Suprapubic skin (tissue), 4 donors: ENCODE measurements at places on chromosomes 5 and 9. TPM values are rescaled to one million over a fixed set of nuclear protein-coding genes. Genes with fewer than 3 reads are reported as not detected.

DNA sequence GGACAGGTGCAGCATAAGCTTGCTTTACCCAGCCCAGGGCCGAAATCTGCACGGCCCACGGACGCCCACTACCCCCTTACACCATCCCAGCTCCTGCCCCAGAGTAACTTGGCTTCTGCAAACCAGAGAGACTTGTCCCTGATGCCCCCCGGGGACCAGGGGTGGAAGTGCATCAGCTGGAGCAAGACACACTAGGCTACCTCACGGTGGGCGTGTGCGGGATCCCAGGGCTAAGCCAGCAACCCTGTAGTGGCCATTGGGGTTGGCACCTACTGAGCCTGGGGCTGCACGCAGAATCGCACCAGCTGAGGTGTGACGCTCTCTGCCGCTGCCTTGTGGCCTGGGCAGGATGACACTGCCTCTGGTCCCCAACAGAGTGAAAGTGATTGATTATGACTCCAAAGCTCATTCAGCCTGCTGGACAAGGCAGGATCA lies 6.1 kb upstream of the ZNF79 start:
- no peaks in the 10 kb centered on the region for H3K36me3 ChIP-seq
- no peaks in the 10 kb centered on the region for H3K27me3 ChIP-seq
- peak overlapping the region; percentile 3 for H3K4me3 ChIP-seq
- no peak for DNase-seq
- peak overlapping the region; percentile 45 for H3K27ac ChIP-seq

GRCh38 chr5:145965804-145966203 lies 29.4 kb downstream of the SH3RF2 start:
- H3K36me3 ChIP-seq = no peaks in the 10 kb centered on the region
- H3K4me3 ChIP-seq = no peak overlapping the region
- H3K27me3 ChIP-seq = no peaks in the 10 kb centered on the region
- peaks cover 7% of the 10 kb centered on the region for H3K4me1 ChIP-seq
- no peak overlapping the region for H3K27ac ChIP-seq

- no peak for DNase-seq
- H3K27me3 ChIP-seq = no peaks in the 10 kb centered on the region
- H3K36me3 ChIP-seq = no peaks in the 10 kb centered on the region
- no peak overlapping the region for H3K27ac ChIP-seq
Observed at GRCh38 chr5:124806026-124806372, 59.6 kb upstream of the ZNF608 start.

GRCh38 chr5:3027185-3027865 lies 275.8 kb upstream of the IRX2 start:
- peaks cover 3% of the 10 kb centered on the region for H3K27me3 ChIP-seq
- no peak overlapping the region for H3K4me3 ChIP-seq
- no peak overlapping the region for H3K27ac ChIP-seq
- H3K36me3 ChIP-seq = no peaks in the 10 kb centered on the region
- no peak for DNase-seq
- H3K4me1 ChIP-seq = no peaks in the 10 kb centered on the region

FOXB2 gene
- total RNA-seq = not detected

FAM120AOS gene
- 66.9 TPM for total RNA-seq

DNA sequence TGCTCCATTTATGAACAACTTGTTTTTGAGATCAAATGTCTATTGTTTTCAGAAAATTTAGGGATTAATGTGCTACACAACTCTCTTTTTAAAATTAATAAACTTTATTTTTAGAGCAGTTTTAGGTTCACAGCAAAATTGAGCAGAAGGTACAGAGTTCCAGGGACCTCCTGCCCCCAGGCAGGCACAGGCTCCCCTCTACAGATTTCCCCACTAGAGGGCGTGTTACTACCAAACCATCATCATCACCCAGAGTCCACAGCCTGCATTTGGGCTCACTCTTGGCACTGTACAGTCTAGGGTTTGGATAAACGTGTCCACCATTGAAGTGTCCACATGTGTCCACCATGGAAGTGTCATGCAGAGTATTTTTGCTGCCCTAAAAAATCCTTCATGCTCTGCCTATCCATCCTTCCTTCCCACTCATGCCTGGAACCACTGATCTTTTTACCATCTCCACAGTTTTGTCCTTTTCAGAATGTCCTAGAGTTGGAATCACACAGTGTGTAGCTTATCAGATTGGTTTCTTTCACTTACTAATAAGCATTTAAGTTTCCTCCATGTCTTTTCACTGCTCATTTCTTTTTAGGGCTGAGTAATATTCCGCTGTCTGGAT lies 61.7 kb downstream of the MRPL36 start:
- no peak overlapping the region for H3K27ac ChIP-seq
- no peak overlapping the region for H3K4me3 ChIP-seq
- no peaks in the 10 kb centered on the region for H3K36me3 ChIP-seq

GRCh38 chr9:93826209-93826608 lies 128.9 kb downstream of the BARX1 start:
- no peaks in the 10 kb centered on the region for H3K36me3 ChIP-seq
- H3K4me3 ChIP-seq = no peak overlapping the region
- peaks cover 9% of the 10 kb centered on the region for H3K4me1 ChIP-seq
- peak; percentile 46 for DNase-seq

GRCh38 chr5:169950333-169950732 lies 30.0 kb downstream of the INSYN2B start:
- H3K4me1 ChIP-seq = peaks cover 7% of the 10 kb centered on the region
- H3K27ac ChIP-seq = no peak overlapping the region
- no peaks in the 10 kb centered on the region for H3K27me3 ChIP-seq
- no peaks in the 10 kb centered on the region for H3K36me3 ChIP-seq

PCDHB10 gene
- total RNA-seq = 1.2 TPM

- H3K27ac ChIP-seq = no peak overlapping the region
- H3K4me3 ChIP-seq = no peak overlapping the region
- H3K4me1 ChIP-seq = no peaks in the 10 kb centered on the region
- DNase-seq = no peak
- no peaks in the 10 kb centered on the region for H3K36me3 ChIP-seq
Observed at GRCh38 chr5:139214646-139215045, 16.5 kb upstream of the SIL1 start.

DNA sequence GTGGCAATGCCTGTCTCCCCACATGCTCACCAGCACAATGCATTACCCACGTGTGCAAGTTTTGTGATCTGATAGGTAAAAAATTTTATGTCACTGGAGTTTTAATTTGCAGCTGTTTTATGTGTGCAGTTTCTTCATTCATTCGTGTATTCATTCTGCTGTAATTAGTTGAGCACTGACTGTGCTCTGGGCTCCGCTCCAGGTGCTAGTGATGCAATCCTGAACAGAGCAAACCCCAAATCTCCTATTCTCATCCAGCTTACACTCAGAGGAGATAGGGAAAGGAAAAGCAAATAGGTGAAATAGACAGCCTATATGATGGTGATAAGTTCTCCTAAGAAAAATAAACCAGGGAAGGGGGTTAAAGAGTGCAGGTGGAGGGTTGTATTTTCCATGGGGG lies 148.4 kb downstream of the TENT4A start:
- H3K27me3 ChIP-seq = peaks cover 3% of the 10 kb centered on the region
- H3K36me3 ChIP-seq = no peaks in the 10 kb centered on the region
- H3K4me1 ChIP-seq = no peaks in the 10 kb centered on the region
- H3K27ac ChIP-seq = no peak overlapping the region

GRCh38 chr5:145198525-145199260 lies 636.4 kb downstream of the PRELID2 start:
- no peaks in the 10 kb centered on the region for H3K27me3 ChIP-seq
- H3K4me1 ChIP-seq = no peaks in the 10 kb centered on the region
- no peaks in the 10 kb centered on the region for H3K36me3 ChIP-seq
- DNase-seq = no peak

C9orf50 gene
- total RNA-seq = not detected

GRCh38 chr5:152331718-152332117 lies 73.4 kb downstream of the NMUR2 start:
- H3K27me3 ChIP-seq = no peaks in the 10 kb centered on the region
- H3K4me1 ChIP-seq = no peaks in the 10 kb centered on the region
- H3K4me3 ChIP-seq = no peak overlapping the region
- no peak for DNase-seq
- no peak overlapping the region for H3K27ac ChIP-seq

GRCh38 chr9:91004992-91005391 lies 203.4 kb downstream of the SYK start:
- H3K27ac ChIP-seq = no peak overlapping the region
- no peaks in the 10 kb centered on the region for H3K36me3 ChIP-seq
- no peaks in the 10 kb centered on the region for H3K27me3 ChIP-seq

ST8SIA4 gene
- total RNA-seq = 2.3 TPM

UCK1 gene
- 28.0 TPM for total RNA-seq

DNAI1 gene
- total RNA-seq = not detected

LVRN gene
- 3.7 TPM for total RNA-seq

- no peak overlapping the region for H3K27ac ChIP-seq
- DNase-seq = no peak
- no peaks in the 10 kb centered on the region for H3K27me3 ChIP-seq
- H3K4me3 ChIP-seq = no peak overlapping the region
- no peaks in the 10 kb centered on the region for H3K36me3 ChIP-seq
Observed at GRCh38 chr5:14146725-14147124, 3.6 kb downstream of the TRIO start.

- no peak overlapping the region for H3K27ac ChIP-seq
- H3K4me1 ChIP-seq = peaks cover 4% of the 10 kb centered on the region
- peak; percentile 74 for DNase-seq
Observed at GRCh38 chr5:128782446-128782845, 182.8 kb upstream of the SLC27A6 start.

MRRF gene
- total RNA-seq = 75.2 TPM

- H3K4me1 ChIP-seq = no peaks in the 10 kb centered on the region
- no peaks in the 10 kb centered on the region for H3K27me3 ChIP-seq
- no peak overlapping the region for H3K4me3 ChIP-seq
- no peaks in the 10 kb centered on the region for H3K36me3 ChIP-seq
- no peak for DNase-seq
- H3K27ac ChIP-seq = no peak overlapping the region
Observed at GRCh38 chr5:167533814-167534795, 757.3 kb upstream of the WWC1 start.

GABBR2 gene
- total RNA-seq = 0.32 TPM

- no peak for DNase-seq
- no peak overlapping the region for H3K27ac ChIP-seq
- peaks cover 8% of the 10 kb centered on the region for H3K4me1 ChIP-seq
- no peaks in the 10 kb centered on the region for H3K36me3 ChIP-seq
Observed at GRCh38 chr5:73519531-73520283, 21.5 kb downstream of the BTF3 start.

NPR2 gene
- total RNA-seq = 12.2 TPM

ODF2 gene
- total RNA-seq = 20.8 TPM

- H3K27me3 ChIP-seq = peaks cover 62% of the 10 kb centered on the region
- H3K4me1 ChIP-seq = peaks cover 38% of the 10 kb centered on the region
- no peaks in the 10 kb centered on the region for H3K36me3 ChIP-seq
- no peak overlapping the region for H3K4me3 ChIP-seq
- H3K27ac ChIP-seq = no peak overlapping the region
Observed at GRCh38 chr5:141881886-141882285, 3.7 kb upstream of the PCDH1 start.

DNA sequence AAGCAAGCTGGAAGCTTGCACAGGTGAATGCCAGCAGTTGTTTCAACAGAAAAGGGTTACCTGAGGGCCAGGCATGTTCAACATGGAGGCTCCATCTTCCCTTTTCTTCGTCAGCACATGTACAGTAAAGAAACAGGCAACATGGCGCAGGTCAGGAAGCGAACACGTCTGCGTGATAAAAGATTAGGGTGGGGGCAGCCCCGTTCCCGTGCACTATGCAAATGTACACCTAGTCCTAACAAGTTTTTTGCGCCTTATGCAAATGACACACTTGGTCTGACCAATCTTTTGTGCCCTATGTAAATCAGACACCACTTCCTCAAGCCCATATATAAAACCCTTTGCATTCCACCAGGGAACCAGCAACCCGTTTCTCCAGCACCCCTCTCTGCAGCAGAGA lies 452.1 kb upstream of the PTPRD start:
- H3K36me3 ChIP-seq = no peaks in the 10 kb centered on the region
- no peak for DNase-seq

GRCh38 chr9:36928670-36929349 lies 105.3 kb downstream of the PAX5 start:
- H3K4me1 ChIP-seq = no peaks in the 10 kb centered on the region
- no peaks in the 10 kb centered on the region for H3K36me3 ChIP-seq
- DNase-seq = no peak
- H3K27ac ChIP-seq = no peak overlapping the region
- no peak overlapping the region for H3K4me3 ChIP-seq

PTGS1 gene
- total RNA-seq = 72.7 TPM

DNA sequence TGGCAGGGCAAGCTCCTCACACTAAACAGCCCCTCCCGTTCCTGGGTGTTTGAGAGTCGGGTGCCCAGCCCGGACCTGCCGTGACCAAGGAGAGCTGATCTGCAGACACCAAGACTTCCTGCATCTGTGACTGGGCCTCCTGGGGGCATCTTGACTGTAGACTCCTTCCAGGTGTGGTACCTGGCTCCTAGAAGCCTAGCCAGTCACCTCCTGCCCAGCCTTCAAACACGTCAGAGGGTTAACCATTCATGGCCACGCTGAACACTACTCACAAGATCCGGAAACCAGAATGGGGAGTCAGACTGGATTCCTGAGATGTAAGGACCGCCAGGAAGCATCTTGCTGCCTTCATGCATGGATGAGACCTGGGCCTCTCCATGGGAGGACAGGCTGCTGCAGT lies 3.7 kb upstream of the LCN2 start:
- H3K4me1 ChIP-seq = peaks cover 47% of the 10 kb centered on the region
- H3K36me3 ChIP-seq = no peaks in the 10 kb centered on the region
- H3K27ac ChIP-seq = no peak overlapping the region
- no peak for DNase-seq

DNA sequence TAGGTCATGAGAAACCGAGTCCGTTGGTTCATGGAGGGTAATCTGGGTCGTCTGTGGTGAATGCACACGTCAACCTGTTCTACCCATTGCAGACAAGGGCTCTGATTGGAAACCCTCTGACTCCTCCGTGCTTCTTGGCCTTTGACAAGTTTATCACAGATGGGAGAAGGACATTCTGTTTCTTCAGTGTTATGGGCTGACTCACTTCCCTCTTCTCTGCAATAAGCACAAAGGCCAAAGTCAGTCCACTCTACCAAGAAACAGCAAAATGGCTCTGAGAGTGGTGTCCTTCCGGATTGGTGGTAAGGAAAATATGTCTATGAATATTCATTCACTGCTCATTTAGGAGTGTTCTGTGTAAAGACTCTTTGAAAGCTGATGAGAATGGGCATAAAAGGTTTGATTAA lies 89.3 kb downstream of the FEM1C start:
- no peak for DNase-seq
- peak overlapping the region; percentile 14 for H3K27ac ChIP-seq
- H3K36me3 ChIP-seq = no peaks in the 10 kb centered on the region
- no peaks in the 10 kb centered on the region for H3K27me3 ChIP-seq
- peaks cover 35% of the 10 kb centered on the region for H3K4me1 ChIP-seq
- H3K4me3 ChIP-seq = no peak overlapping the region

DNA sequence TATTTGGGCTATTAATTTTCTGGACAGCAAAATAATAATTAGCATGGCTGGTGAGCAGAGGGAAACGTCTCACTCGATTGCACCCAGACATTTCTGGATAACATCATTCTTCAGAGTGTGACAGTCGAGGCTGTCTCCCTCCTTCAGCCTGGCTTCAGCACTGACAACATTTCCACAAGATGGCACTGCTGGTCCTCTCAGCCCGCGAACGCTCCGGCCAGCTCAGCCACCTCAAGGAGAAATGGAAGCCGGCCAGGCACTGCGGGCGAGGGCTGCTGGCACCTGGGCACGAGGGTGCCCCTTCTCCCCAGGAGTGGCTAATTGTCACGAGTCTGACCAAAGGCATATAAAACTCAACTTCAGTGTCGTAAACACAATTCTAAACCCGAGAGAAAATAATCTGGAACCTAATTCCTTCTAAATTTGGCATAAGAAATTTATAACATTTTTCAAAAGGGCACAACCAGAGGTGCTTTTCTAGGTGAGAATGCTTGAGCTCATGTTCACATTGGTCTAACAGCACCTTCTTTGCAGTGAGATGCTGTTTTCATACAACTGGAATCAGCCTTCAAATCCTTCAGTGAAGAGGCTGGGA lies 65.9 kb downstream of the DAP start:
- no peaks in the 10 kb centered on the region for H3K27me3 ChIP-seq
- DNase-seq = no peak
- H3K36me3 ChIP-seq = peaks cover 4% of the 10 kb centered on the region
- H3K4me1 ChIP-seq = no peaks in the 10 kb centered on the region

OR2V1 gene
- total RNA-seq = not detected

NEUROG1 gene
- not detected for total RNA-seq
